NCI-H1092 treated with DMSO at 0.1 percent for 48 hours (cell line): ENCODE measurements at places on chromosomes 13 and 19.

DNA sequence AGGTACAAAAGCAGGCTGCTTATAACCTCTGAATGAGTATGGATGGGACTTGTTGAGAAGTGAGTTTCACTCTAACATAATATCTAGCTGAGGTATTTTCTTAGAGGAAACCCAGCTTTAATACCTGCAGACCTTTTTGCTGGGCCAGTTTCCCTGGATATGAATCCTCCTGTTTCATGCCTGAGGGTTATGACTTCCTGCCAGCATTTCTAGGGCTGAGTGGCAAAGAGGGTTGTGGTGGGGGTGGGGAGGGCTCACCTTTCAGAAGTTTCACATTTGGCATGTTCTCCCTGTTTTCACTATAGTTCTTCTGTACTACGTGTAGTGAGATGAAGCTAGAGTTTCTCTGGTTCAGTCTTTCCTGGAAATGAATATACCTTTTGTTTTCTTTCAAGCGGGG, 73.7 kb downstream of the LACC1 start:
- no peak for DNase-seq

DNA sequence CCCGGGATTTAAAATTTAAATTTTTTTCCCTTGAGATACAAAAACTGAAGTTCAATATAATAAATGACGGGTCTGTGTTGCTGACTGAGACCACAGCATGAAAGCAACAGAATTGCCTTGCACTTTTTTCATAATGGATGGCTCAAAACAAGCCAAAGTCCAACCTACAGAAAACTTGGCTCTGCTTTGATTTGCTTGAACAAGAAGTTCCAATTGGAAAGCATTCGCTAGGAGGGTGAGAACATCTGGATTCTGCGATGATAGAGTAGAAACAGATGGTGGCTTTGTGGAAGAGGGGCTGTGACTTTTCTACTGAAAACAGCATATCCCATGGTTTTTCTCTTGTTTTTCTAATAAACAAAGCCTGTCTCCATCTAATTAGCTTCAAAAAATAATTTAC, 46.4 kb downstream of the THSD1 start:
- no peak for DNase-seq

DNA sequence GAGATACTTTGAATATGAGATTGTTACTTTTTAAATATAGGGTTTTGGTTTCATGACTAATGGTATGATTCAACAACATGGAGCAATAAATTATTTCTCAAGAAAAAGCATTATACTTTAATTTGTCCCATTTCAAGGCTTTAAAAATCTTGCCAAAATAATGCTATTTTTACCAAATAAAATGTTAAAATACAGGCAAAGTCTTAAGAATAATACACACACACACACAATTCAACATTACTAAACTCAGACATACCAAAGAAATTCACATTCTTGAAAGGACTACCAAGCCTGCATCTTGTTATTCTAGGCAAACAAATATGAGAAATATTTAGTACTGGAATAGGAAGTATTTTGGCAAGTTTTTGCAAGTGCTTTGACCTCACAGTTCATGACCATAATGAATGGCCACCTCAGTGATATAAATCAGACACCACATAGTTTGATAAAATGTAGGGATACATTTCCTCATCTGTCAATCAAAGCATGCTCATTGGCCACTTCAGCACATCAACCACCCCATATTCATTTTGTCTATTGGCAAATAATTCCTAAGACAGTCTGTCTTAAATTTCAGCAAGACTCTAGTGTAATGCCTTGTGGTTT, 107.2 kb downstream of the NALCN start:
- DNase-seq = no peak

GRCh38 chr13:48595431-48596429, 58.0 kb upstream of the CYSLTR2 start:
- DNase-seq = peak; percentile 41

DNA sequence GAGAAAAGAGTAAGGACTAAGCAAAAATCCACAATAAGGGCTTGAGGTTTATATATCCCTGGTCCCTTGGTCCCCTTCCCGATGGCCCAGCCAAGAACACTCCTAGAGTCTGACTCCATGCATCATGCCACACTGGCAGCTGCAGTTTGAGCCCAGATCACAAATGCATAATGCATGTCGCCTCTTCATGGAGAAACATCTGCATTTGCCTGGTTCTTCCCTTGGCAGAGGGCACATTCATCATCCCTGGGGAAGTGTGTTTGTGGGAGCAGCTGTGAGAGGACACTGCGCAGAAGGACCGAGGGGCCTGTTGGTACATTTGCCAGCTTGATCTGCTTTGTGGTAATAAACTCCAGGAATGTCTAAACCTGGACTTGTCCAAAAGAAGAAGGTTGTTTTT, 731.8 kb downstream of the FGF9 start:
- DNase-seq = no peak

GRCh38 chr13:80548915-80549314, 208.0 kb upstream of the SPRY2 start:
- DNase-seq = no peak

DNA sequence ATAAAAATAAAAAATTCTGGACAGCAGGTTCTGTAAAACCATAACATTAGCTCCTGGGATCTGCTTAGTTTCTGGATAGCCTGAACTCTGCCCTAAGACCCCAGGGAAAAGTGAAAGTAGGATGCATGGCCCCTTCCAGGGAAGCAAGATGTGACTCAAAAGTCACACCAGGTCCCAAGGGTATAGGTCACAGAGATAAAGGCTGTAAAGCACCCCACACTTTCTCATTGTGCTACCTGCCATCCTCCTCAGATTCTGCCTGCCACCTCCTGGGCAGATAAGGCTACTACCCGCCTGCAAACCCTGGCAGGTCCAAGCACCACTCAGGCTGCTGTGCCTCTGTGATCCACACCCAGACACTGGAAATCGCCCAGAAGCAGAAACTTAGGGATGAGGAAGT, 20.6 kb downstream of the FFAR2 start:
- peak; percentile 10 for DNase-seq

DNA sequence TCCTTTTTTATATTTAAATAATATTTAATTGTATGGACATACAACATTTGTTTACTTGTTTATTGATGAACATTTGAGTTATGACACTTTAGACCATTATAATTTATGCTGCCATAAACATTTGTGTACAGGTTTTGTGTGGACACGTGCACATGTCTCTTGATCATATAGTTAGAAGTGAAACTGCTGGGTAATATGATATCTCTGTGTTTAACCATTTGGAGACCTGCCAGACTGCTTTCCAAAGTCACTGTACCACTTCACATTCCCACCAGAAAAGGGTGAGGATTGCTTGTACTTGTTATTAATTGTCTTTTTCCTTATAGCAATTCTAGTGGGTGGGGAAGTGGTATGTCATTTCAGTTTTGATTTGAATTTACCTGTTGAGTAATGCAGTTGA, 145.6 kb upstream of the KLHL1 start:
- peak; percentile 92 for DNase-seq

DNA sequence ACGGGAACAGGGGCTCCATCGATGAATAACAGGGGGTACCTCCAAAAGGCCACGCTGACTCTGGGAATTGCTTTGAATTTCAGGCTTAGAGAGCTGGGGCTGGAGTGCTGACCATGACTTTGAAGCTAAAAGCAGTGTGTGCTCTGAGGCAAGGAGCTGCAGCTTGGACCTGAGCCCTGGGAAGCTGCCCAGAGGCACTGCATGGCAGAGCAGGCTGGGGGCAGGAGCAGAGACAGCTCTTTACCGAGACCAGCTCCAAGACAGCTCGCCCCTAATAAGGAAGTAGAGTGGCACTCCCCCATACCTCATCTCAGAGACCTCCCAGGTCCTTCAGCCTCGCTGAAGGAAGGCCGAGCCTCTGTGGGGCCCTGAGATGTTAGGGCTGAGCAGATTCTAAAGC, 200.2 kb downstream of the COL4A1 start:
- peak; percentile 4 for DNase-seq

DNA sequence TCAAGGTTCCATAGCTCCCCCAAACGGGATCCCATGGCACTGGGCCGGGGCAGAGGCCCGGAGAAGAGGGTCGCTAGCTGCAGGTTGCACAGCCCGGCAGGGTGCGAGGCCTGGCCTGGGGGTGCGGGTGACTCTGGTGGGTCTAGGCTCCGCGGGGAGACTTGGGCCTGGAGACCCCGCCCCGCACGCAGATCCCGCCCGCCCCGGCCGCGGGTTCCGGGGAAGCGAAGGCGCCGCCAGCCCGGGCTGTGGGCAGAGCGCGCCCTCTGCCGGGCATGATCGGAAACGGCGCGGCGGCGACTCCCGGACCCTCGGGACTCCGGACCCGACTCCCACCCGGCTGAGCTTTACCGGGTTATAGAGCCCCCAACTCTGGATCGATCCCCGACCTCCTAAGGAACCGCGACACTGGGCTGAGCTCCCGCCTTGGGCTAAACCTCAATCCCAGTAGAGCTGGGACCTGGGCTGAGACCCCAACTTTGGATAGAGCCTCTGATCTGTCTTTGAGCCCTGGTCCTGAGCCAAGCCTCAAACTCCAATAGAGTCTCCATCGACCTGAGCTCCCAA, 3.1 kb upstream of the TNFAIP8L1 start:
- peak; percentile 14 for DNase-seq

DNA sequence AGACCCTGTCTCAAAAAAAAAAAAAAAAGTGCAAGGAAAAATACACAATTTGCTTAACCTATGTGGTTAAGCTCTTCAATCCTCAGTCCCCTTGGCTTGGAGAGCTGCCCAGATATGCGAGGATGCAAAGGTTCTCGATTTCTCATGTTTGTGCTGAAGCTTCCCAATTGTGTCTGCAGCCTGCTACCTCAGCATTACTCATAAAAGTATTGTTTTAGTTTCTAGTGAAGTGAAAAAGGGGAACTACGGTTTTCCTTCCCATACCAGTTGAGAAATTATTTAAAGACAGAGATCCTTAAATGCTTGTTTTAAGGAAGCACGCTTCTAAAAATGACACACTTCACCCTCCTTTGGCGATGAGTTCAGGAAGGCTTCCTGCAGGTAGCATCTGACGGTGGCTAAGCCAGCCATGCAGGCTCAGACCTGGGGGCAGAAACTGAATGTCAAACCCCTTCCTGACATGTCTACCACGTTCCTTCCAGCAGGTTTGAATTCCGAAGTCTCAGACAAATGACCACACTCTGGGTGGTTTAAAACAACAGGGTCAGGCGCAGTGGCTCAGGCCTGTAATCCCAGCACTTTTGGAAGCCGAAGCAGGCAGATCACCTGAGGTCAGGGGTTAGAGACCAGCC, 47.9 kb downstream of the RUBCNL start:
- no peak for DNase-seq
